ENCODE measurements at places on chromosomes 1 and 21.

- no peak for DNase-seq
Observed at GRCh38 chr1:240091614-240092300, at the start of gene FMN2. TSS of gene FMN2 (plus strand) at chr1:240091883. CDS start at chr1:240092110, 227 bp downstream.

DNA sequence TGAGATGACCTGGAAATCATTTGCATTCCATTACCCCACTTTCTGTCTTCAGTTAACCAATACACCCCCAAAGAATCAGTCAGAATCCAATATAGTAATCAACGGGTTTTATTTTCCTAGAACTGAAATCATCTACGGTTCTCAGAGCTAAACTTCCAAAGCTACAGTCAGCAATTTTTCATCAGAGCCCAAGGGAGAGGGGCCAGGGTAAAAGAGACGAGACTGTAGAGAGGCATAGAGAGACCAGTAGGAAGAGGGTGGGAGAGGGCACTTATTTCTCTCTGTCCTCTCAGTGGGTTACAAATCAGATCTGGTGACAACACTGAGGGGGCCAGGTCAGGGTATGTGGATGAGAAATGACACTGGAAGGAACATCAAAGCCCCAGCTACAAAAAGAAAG, 1.1 kb upstream of the MRPL24 start:
- no peak for DNase-seq

DNA sequence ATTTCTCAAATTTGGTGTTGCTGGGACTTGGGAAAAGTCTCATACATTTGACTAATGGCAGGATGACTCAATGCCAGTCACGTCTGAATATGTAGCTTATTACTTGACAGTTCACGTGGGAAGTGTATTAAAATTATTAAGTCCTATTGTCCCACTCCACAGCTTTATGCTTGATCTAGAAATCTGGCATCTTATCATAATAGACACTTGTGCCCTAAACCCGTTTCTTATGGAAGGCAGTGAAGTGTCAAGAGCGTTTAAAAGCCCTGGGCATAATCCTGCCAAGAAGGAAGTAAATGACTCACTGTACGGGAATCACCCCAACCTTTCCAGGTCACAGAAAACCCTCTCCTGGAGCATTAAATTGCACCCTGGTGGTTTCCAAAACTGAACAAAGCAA, 207.4 kb downstream of the APP start:
- DNase-seq = no peak

DNA sequence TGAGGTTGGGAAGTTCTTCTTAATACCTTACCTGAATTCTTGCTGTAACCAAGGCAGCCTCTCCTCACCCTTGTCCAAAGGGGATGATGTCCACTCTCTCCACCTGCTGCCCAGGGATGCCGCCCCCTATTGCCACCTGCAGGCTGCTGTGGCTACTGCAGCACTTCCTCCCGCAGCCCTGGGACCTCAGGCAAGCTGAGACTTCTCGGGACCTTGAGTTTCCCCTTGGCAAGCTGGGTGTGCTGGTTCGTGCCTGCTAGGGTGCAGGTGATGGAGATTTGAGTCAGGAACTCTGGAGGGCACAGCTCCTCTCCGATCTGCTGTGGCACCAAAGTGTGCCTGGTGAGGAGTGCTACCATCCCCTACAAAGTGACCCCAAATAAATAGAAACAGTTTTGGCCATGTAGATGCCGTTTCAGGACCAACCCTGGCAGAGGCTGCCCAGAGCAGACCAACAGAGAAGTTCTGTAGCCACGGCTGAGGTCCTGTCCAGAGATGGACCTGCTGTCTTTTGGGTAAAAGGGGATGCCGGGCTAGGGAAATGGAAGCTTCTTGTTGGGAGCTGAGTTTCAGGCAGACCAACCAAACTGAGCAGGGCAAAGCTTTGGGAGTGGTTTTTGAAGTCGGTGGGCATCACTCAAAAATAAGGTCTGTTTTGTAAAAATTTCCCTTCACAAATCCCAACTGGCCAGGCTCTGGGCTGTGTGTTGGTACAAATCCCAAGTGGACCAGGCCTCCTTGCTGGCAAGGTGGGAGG, 31.7 kb downstream of the RUNX3 start:
- peak; percentile 44 for DNase-seq

- DNase-seq = no peak
Observed at GRCh38 chr1:231092380-231092779, 52.3 kb upstream of the FAM89A start.

GRCh38 chr1:223678841-223679240, 13.3 kb upstream of the CAPN8 start:
- no peak for DNase-seq

- DNase-seq = peak; percentile 32
Observed at GRCh38 chr1:155126556-155127104, 1.0 kb upstream of the EFNA1 start.

- no peak for DNase-seq
Observed at GRCh38 chr1:204663644-204664383, 21.7 kb downstream of the LRRN2 start.

GRCh38 chr21:41957991-41958766, 4.4 kb upstream of the C2CD2 start:
- no peak for DNase-seq

DNA sequence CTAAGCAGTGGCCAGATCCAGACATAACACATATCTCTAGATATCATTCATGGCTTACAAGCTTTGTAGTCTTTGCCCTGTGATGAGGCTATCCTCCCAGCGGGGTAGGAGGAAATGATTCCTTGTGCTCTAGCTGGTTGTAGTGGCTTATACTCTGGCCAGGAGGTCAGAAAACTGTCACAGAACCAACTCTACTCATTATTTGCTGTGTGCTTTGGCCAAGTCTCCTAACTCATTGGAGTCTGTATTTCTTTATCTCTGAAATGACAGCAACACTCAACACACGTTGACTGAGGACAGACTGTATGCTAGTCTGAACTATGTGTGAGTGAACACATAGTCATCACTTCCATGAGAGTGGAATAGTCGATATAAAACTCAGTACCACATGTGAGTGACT, 116.7 kb upstream of the F3 start:
- no peak for DNase-seq
